Motor neuron (in vitro differentiated cells): ENCODE measurements at places on chromosomes 2 and 18. TPM values are rescaled to one million over a fixed set of nuclear protein-coding genes. Genes with fewer than 3 reads are reported as not detected.

GRCh38 chr2:196244516-196244915 lies 73.1 kb upstream of the STK17B start:
- no peak for ATAC-seq

- ATAC-seq: peak; percentile 23
These were observed 435.4 kb downstream of the SETBP1 start for GRCh38 chr18:45116116-45116515.

DNA sequence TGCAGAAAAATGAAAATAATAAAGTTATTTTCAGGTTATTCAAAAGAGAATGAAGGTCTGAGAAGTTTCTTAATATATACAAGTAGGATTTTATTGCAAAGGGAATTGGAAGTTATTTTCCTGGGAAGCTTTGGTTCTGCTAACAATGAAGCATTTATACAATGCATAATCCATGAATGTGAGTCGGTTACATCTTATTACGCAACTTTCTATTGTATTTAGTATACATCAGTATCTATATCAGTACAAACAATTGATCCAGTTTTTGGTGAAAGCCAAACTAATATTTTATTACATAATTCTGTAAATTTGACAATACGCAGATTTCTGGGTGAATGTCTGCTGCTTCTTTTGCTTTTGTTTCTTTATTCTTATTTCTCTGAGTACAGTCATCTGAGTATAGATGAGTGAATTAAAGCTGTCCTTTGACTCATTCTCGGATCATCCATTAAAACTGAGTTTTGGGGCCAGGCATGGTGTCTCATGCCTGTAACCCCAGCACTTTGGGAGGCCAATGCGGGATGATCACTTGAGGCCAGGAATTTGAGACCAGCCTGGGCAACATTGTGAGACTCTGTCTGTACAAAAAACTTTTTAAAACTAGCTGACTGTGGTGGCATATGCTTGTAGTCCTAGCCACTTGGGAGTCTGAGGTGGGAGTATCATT lies 108.5 kb downstream of the SOCS6 start:
- no peak for ATAC-seq

- ATAC-seq: no peak
These were observed 62.5 kb upstream of the SMAD7 start for GRCh38 chr18:49013291-49013691.

LYPD1 gene
- total RNA-seq: 0.60 and 0.77 TPM in 2 replicates

DNA sequence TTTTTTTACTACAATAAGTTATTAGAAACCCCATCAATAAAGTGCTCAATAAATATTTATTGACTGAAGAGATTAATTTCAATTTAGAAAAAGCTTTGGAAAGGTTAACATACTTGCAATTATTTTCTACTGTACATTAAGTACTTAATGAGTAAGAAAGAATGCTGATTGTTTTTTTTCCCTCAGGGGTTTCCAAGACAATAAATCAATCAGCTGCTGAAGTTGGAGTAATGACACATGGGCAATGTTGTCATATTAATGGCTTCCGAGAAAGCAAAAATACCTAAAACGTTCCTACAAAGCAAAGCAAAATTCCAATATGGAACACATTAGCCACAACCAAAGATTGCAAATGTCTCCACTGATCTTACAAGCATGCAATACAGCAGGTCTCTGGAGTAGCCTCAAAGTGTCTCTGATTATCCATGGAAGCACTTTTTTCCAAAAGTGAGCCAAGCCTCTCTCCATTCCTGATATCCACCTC lies 66.7 kb downstream of the ZC3H6 start:
- ATAC-seq: no peak
